Stimulated activated CD4-positive, alpha-beta T cell treated with anti-CD3 and anti-CD28 coated beads, Interleukin-15, amount 100 ng/mL, for 24 hours (primary cell): ENCODE measurements at places on chromosomes 11 and 22.

DNA sequence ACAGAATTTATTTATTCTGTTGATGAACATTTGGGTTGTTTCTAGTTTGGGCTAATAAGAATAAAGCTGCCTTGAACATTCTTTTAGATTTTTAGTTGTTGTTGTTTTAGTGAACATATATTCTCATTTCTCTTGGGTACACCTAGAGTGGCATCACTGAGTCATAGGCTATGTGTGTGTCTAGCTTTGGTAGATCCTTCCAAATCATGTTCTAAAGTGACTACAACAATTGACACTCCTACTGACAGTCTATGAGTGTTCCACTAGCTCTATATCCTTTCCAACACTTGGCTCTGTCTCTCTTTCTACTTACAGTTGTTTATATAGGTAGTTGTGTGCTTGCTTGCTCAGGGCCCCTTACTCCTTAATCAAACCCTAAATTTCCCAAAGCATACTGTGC lies 346.0 kb upstream of the NCAM1 start:
- DNase-seq = no peak

GRCh38 chr11:117187799-117188481 lies 9.4 kb downstream of the SIDT2 start:
- no peak for DNase-seq

DNA sequence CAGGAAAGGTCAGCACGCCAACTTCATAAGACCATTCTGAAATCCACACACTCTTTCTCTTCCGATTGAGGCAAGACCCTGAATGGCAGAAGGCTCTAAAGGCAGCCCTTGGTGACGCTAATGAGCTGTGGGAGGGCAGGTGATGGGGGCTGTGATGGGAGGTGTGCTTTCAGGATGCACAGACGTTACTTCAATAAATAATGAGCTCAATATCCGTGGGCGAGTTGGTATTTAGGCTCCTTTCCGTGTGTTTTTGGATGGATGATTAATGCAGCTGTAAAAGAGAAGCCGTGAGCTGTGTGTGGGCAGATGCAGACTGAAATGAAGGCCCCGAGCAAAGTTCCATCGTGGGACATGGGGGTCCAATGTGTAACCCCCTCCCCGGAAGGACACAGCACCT lies 130.6 kb upstream of the CSNK2A3 start:
- DNase-seq = no peak

DNA sequence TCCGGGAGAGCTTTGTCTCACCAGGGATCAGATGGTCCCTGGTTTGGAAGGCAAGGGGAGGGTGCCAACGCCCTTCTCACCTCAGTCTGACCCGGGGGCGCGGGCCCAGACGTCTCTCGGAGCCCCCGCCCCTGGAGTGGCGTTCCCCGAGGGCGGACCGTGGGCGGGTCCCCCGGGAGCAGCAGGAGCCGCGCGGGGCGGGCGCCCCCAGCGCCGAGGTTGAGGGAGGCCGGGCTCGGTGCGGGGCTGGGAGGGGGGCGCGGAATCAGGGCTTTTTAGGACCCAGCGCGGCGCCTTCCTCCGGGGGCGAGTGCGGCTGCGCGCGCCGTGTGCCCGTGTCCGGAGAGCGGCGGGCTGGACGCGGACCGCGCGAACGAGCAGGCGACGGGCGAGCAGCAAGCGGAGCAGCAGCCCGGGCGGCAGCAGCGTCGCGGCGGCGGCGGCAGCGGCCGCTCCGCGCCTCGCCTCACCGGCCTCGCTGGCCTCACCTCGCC lies at the start of gene KCNC1:
KCNC1 (plus strand) TSS at position 364 of the 494 bp plus-strand sequence. CDS start 1,222 bp downstream, outside the sequence.
- DNase-seq = no peak

DNA sequence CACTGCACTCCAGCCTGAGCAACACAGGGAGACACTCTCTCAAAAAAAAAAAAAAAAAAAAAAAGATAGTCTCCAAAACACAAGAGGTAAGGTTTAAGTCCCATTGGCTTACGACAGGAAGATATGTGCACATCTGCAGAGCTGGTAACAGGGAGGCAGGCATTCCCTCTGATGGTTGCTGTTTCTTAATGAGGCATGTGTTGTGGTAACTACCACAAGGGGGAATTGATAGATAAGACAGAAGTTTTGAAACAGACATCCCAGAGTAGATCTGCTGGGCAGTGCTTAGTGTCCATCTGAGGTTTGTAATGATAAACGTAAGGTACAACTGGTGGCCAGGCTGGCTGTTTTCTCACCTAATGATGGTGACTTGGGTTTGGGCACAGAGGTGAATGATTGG lies 4.7 kb downstream of the EIF1AD start:
- no peak for DNase-seq

DNA sequence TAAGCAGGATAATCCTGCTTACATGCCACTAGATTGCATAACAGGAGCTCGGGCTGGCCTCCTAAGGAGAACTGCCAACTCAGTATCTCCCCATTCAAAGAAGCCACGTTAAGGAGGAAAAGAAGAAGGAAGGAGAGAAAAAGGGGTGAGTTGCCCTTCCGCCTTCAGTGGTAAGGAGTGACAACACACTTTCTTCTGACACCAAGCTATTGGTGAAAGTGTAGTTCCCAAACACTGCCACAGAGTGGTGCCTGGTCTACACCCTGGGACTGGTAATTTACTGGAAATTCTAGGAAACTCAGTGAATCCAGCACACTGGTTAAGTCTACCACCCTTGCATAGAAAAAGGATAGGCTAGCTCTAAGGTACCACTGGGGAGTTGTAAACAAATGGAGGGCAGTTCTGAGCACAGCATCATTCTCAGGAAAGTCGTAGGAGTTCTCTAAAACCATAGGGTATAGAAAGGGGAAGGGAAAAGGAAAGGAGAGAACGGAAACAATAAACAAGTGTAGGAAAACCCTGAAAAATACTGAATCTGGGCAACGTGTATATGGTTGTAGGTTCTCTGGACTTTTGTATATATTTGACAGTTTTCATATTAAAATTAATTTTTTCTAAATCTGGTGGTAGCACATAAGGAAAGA lies 58.2 kb downstream of the RRAS2 start:
- DNase-seq = peak; percentile 53

DNA sequence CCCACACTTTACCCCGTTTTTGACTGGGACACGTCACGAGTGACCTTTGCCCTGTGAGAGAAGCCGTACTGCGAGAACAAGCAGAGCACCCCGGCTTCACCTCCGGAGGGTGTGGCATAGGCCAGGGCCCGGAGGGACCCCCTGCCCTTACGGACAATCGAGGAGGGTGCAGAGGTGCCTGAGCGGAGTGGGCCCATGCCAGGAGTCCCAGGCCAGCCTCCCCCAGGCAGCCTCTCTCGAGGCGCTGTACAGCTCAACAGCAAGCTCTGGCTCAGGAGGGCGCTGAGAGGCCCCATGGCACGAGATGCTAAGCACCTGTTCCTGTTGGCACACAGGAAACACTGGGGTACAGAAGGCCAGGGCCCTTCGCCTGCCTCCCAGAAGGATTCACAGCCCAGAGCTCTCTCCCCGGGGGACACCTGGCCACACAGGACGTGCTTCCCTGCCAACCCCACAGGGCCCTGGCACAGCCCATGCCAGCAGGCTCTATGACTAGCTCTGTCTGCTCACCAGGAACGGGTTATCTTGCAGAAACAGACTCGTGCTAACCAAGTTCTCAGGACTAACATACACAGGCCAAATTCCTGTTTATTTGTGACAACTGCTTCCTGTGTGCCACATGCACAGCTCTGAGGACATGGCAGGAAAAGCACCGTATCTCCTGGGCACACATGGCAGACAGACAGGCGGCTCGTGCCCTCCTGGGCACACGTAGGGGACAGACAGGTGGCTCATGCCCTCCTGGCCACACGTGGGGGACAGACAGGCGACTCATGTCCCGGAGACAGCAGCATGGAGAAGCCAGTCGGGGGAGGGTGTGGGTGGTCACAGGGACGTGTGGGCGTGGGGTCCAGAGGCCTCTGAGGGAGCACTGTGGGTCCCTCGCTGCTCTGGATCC lies 11.6 kb downstream of the TOLLIP start:
- DNase-seq = no peak

GRCh38 chr11:103532133-103532788 lies 423.0 kb downstream of the DYNC2H1 start:
- no peak for DNase-seq

GRCh38 chr22:47586038-47586437 lies 823.6 kb downstream of the TBC1D22A start:
- no peak for DNase-seq
